ENCODE measurements at places on chromosomes 12 and 14. TPM values are rescaled to one million over a fixed set of nuclear protein-coding genes. Genes with fewer than 3 reads are reported as not detected.

DNA sequence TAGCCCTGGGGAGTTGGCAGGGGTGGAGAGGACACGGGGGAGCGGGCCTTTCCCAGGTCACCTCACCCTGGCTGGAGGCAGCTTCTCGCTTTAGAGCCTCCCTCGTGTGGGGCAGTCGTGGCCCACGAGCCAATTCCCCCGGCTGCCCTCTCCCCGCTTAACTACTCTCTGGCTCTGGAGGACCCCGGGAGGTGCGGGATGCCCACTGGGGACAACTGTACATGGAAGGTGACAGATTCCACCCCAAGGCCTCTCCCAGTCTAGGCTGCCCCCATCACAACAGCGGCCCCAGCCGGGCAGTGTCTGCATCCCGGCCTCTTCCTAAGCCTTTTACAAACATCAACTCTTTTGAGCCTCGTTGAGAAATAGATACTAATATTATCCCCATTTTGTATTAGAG, 78.1 kb downstream of the KIF26A start:
- DNase-seq: no peak

Gene KCNA1
- 0.11 TPM for total RNA-seq

DNA sequence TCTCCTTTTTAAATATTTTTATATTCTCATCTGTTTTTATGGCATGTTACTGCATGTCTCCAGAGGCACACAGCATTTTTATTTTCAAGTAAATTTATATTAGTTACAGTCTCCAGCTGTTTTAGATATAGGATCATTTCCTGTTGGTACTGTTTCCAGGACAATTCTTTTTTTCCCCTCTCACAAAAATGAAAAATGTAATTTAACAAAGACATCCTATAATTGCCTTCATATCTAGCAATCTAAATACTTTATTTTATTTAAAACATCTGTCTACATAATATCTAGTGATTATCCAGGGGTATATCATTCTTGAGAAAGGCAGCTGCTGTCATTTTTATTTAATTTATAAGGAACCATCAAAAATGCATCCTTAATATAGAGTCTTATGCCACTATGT, 272.4 kb upstream of the NPAS3 start:
- DNase-seq: no peak

GRCh38 chr14:100237735-100238418, 1.1 kb upstream of the YY1 start:
- DNase-seq: peak; percentile 60

DNA sequence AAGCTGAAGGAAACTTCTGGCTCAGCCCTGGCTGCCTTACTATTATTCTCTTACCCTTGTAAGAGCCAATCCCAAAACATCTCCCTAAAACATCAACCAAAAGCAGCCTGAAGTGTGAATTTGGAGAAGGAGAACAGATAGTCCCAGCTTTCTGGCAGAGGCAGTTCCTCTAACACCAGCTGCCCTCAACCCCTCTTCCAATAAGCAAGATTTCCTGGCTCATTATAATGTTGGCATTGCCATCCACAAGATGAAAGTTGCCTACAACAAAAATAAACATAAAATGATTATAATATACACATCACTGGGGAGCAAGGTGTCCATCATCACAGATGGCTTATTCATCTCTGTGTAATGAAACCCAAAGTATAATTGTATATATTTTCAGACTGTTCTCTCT, 352.5 kb upstream of the CCDC196 start:
- no peak for DNase-seq

DNA sequence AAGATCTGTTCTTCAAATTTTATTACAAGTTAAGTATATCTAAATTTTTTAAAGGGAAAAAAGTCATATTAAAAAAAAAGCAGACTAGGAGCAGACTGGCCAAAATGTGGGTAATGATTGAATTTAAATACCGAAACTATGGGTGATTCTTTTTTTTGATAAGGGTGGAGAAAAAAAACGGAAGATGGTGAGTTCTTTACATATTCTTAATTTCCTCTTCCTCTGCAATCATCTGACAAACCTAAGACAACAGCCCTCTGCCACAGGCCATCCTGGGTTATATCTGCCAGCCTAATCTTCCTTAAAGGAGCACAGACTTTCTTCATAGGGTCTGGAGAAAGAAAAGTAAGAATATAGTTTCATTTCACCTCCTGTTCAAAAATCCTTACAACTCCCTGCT, 108.0 kb downstream of the PPP2R5E start:
- DNase-seq: no peak

DNA sequence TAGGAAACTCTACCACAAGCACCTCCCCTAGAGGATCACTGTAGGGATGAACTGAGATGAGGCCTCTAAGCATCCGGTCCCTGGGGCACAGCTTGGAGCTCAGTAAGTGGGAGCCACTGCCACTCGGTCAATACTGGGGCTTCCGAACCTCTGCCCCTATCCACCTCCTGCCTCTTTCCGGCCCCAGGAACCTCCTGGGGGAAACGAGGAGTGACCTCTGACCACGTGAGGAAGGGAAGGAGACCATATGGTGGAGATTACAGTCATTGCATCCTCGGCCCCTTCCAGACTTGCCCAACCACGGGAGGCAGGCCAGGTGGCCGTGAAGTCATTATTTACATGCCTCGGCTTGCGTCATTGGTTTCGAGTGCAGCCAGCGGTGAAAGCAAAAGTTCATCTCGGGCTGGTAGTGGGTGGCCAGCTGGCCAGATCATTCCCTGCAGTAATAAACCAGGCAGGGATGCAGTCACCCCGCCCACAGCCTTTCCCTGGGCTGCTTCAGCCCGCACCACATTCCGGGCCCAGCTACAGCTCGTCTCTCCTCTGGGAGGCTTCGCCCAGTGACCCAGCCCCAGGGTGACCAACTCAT, 65.4 kb downstream of the C14orf132 start:
- no peak for DNase-seq

DNA sequence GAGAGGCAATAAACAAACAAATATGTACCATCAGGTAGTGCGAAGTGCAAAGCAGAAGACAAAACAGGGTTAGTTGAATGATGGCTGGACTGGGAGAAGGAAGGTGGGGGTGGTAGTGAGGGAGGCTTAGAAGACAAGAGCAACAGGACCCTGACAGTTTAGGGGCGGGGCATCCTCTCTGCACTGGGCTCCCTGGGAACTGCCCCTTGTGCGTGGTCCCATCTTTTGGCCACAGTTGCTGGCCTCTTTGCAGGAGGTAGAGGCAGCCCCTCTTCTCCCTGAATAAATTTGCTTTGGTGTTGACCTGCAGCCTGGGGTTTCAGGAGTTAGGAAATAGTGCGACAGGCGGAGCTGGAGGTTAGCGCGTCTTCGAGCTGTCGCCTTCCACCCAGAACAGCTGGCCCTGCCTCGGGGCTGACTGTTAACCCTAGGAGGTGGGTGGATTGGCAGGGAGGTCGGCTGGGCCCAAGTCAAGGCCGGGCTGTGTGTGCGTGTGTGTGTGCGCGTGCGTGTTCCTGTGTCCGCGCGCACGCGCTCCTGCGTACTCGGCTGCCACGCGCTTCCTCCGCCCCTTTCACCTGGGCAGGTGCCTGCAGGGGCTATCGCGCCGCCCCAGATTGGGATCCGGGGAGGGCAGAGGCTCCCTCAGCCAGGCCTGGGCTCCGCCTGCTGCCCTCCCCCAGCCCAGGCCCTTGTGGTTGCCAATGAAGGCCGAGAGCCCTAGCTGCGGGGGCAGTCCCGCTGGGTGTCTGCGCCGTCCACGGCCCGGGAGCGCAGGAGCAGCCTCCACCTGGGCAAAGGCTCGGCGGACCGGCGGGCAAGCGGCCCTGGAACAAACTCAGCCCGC, 180.8 kb downstream of the ADCK1 start:
- peak; percentile 64 for DNase-seq

Gene ADCY4
- total RNA-seq: 2.4 TPM

Gene PZP
- total RNA-seq: 0.18 TPM

DNA sequence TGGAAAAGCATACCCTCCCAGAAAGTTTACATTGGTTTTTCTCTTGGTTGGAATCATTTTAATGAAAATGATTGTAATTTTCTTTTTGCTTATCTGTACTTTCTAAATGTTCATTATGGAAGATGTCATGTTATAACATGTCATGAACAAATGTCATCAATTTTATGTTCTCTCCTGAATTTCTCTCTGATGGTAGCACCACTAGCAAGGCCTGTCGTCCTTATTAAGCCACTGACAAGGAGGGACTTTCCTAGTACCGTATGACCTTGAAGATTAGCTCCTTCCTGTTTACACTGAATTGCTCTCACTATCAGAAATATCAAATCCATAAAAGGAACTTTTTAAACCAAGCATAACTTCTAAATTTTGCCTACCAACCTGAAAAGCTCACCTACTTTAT, 99.0 kb downstream of the ESR2 start:
- no peak for DNase-seq

Gene IFI27L2
- 35.5 TPM for total RNA-seq

Gene PPP4R4
- 8.1 TPM for total RNA-seq

- DNase-seq: peak; percentile 48
Measured at GRCh38 chr12:120115692-120116440, 687 bp downstream of the RAB35 start.

Gene PXN
- total RNA-seq: 96.6 TPM

GRCh38 chr12:53453953-53454640, 2.2 kb downstream of the PCBP2 start:
- no peak for DNase-seq

Gene PTHLH
- total RNA-seq: not detected

Gene SMOC1
- 1.1 TPM for total RNA-seq

- DNase-seq: no peak
Measured at GRCh38 chr14:51901475-51902024, 41.1 kb downstream of the GNG2 start.

All from WTC11 (cell line).